ENCODE measurements at places on chromosomes 11 and 22. TPM values are rescaled to one million over a fixed set of nuclear protein-coding genes. Genes with fewer than 3 reads are reported as not detected.

- H3K27me3 ChIP-seq = no peaks in the 10 kb centered on the region
- H3K27ac ChIP-seq = no peak overlapping the region
- H3K4me1 ChIP-seq = no peaks in the 10 kb centered on the region
- peak; percentile 9 for DNase-seq
- H3K36me3 ChIP-seq = peaks cover 3% of the 10 kb centered on the region
- no peak overlapping the region for H3K4me3 ChIP-seq
Observed at GRCh38 chr11:116379185-116379828, 393.5 kb downstream of the BUD13 start.

Gene TREH
- not detected for total RNA-seq

Gene OR51M1
- not detected for total RNA-seq

- H3K4me1 ChIP-seq = peaks cover 5% of the 10 kb centered on the region
- no peaks in the 10 kb centered on the region for H3K36me3 ChIP-seq
- DNase-seq = no peak
- no peaks in the 10 kb centered on the region for H3K27me3 ChIP-seq
Observed at GRCh38 chr11:31422703-31423102, 53.0 kb downstream of the DNAJC24 start.

Gene GGT5
- 31.5 TPM for total RNA-seq

Data from MCF 10A (cell line).